ENCODE measurements at places on chromosomes 3 and 15.
A peak's percentile ranks its signal among the peaks of the same experiment; 100 is the strongest.

GRCh38 chr15:74400915-74401757, 32.6 kb downstream of the SEMA7A start:
- no peak for DNase-seq

GRCh38 chr15:60172143-60172542, 168.0 kb downstream of the FOXB1 start:
- DNase-seq = no peak

DNA sequence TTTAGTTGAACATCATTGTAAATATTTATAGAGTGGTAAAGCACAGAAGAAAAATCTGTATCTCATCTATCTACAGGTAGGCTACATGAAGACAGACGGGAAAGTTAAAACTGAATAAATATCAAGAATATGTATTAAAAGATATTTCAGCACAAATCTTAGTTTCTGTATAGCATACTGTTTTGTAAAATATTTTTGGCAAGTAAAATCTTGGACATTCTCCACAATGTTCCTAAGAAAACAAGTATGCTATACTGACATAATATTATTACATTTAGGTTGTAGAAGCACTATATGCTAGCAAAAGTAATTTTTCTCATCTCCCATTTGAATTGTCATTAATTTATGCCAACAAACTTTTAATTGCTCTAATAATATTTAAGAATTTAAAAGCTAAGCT, 326.4 kb upstream of the ARL6 start:
- DNase-seq = no peak

DNA sequence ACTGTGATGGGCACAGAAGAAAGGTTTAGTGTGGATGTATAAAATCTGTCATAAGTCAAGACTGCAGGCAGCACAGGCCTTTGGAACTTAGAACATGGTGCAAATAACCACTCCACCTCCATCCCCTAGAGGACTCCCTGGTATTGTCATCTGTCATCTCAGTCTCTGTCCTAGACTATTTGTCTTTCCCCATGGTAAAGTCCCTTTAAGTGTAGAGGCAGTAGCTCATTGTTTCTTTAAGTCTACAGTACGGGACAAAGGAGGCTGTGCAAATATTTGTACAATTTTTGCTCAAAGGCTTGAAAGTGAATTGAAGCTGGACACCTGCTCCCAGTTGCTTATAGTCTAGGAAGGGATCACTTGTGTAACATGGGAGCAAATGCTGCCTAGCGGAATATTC, 3.2 kb upstream of the PXYLP1 start:
- no peak for DNase-seq

- no peak for DNase-seq
Measured at GRCh38 chr3:194070220-194070633, 65.7 kb upstream of the HES1 start.

GRCh38 chr3:15892311-15893227, 94.8 kb upstream of the ANKRD28 start:
- no peak for DNase-seq

GRCh38 chr15:101664303-101664913, 12.2 kb upstream of the TM2D3 start:
- no peak for DNase-seq

GRCh38 chr3:66655671-66656070, 154.8 kb upstream of the LRIG1 start:
- DNase-seq = no peak

- DNase-seq = no peak
Measured at GRCh38 chr3:31294430-31295149, 238.1 kb upstream of the STT3B start.

DNA sequence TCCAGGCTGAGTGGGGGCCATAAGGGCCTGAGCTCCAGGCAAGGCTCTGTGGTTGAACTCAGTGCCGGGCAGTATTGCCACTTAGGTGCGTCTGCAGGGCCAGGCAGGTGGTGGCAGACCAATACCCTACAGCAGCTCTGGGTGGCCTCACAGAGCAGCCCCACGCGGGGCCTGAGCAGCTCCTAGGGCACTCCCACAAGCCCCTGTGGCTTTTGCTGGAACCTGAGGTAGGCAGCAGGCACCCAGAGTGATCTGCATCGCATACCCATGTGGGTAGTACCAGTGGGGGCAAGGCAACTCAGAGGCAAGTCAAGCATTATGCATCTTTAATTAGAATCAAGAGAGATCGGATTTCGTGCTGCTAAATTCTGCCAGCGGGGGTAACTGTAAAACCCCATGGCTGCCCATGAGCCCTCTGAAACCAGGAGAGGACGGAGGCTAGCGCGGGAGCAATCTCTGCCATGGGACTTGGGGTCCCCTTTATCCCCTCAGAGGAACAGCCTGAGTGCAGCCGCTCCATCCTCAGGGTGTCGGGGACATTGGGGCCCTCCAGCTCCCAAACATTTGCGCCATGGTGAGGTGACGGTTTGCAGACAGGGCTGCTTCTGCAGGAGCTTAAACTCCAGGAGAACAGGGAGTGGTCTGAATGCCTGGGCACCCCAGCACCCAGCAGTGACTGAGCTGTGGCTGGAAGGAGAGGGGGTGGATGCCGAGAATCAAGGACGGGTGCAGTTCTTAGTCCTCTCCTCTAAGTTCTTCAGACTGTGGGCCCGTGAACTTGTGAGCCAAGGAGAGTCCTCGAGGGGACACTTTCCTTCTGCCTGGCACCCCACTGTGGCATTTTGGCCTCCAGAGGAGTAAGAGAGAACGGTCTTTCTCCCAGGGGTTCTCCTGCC, 62.4 kb upstream of the PCSK6 start:
- no peak for DNase-seq

GRCh38 chr15:72285927-72286516, 13.7 kb upstream of the PARP6 start:
- peak; percentile 29 for DNase-seq

DNA sequence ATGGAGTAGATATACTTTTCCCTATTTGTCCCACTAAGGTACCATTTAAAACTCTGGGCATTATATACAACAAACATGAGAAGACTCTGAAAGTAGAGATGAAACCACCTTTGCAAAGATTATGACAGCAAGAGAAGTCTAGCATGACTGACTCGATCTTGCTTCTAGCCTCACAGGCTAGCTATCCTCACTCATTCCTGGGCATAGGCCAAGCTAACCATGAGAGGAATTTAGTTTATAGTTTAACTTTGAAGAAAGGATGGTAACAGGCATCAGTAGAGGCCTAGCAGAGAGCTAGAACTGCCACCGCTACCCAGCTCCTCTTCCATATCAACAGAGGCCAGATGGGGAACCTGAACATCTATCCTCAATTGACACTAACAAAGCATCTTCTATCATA, 63.5 kb upstream of the FSIP1 start:
- no peak for DNase-seq

- no peak for DNase-seq
Measured at GRCh38 chr3:104646196-104646595, 720.5 kb upstream of the ALCAM start.

- no peak for DNase-seq
Measured at GRCh38 chr3:195162033-195162669, 108.8 kb downstream of the XXYLT1 start.
